ENCODE measurements at places on chromosomes 7 and 10. TPM values are rescaled to one million over a fixed set of nuclear protein-coding genes. Genes with fewer than 3 reads are reported as not detected.

Gene COL17A1
- total RNA-seq, result 1.2 TPM

Gene SIRT1
- total RNA-seq, result 11.6 TPM

Gene TRIL
- total RNA-seq, result 0.56 TPM

Gene GRID2IP
- under 0.01 TPM for total RNA-seq

Gene CHRM2
- under 0.01 TPM for total RNA-seq

Gene GUSB
- 12.7 TPM for total RNA-seq

Gene HYAL4
- not detected for total RNA-seq

Gene FFAR4
- total RNA-seq, result not detected

Gene XRCC2
- 1.1 TPM for total RNA-seq

Gene GPR37
- total RNA-seq, result not detected

Gene GSDME
- 60.3 TPM for total RNA-seq

Gene LIPM
- total RNA-seq, result not detected

Gene AKR1B15
- not detected for total RNA-seq

Gene TMEM236
- total RNA-seq, result under 0.01 TPM

Gene NUTM2A
- 0.28 TPM for total RNA-seq

Gene PRPS1L1
- not detected for total RNA-seq

Gene BZW2
- 119 TPM for total RNA-seq

All from regular cardiac myocyte (primary cell).